B cell (primary cell): ENCODE measurements at places on chromosomes 5 and 9. TPM values are rescaled to one million over a fixed set of nuclear protein-coding genes. Genes with fewer than 3 reads are reported as not detected.
A peak's percentile ranks its signal among the peaks of the same experiment; 100 is the strongest.

Gene KCTD16
- 0.17 TPM in 1 of 2 replicates, not detected in the other for total RNA-seq

DNA sequence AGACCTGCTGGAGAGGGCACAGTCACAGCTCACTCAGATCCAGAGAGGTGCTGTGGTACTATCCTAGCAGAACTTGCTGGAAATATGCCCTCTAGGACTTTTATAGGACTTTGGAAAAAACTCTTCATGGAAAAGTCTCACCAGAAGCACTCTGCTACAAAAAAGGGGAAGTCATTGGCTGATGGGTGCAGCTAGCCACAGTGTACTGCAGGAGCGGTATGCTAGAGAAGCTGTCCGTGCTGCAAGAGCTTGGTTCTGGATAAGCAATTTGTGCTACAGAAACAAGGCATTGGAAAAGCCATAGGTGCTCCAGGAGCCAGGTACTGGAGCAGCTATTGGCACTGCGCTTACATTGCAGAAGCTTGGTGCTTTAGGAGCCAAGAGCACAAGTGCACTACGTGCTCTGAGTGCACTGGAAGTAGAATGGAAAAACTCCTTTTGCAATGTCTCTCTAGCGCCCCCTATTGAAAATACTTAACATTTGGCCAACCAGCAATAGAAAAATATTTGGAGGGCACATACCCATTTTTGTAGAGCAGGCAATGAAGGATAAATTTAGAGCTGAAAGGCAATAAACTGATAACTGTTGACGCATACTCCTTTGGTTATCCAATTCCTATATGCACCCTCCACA, 83.4 kb downstream of the MEGF10 start:
- H3K27me3 ChIP-seq: no peaks in the 10 kb centered on the region
- H3K27ac ChIP-seq: no peak overlapping the region
- H3K4me1 ChIP-seq: no peaks in the 10 kb centered on the region
- no peaks in the 10 kb centered on the region for H3K36me3 ChIP-seq
- no peak for DNase-seq

Gene IFNW1
- not detected in 2 replicates for total RNA-seq

Gene ELAVL2
- not detected in 2 replicates for total RNA-seq

DNA sequence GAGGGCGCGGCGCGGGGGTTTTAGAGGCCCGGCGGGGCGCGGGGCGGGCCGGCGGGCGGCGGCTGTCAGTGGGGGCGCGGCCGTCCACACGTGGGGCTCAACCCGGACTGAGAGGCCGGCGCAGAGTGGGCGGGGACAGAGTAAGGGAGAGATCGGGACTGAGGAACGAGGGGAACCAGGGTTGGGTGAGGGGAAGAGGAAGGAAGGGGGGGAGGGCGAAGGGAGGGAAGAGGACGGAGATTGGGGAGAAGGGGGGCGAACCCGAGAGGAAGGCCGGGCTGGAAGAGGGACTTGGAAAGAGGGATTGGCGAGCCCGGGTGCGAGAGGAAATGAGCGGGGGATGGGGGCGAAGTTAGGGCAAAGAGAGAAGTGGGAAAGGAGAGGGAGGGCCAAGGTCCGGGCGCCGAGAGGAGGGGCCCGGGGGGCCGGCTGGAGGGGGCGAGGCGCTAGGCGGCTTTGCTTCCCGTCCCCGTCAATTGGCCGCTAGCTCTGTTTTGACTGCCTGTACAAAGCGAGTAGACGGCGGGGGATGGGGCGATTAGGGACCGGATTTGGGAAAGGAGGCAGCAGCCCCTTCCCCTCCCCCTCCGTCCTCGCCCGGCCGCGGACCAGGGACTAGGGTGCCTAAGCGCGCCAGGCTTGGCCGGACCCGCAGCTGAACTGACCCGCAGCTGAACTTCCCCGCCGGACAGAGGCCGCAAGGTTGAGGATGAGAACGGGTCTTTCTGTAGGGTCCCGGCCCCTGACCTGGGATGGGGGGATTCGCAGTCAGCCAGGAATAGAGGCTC, 399 bp upstream of the FBN2 start:
- no peaks in the 10 kb centered on the region for H3K36me3 ChIP-seq
- peaks cover 3% of the 10 kb centered on the region for H3K4me1 ChIP-seq
- DNase-seq: peak; percentile 3

Gene P4HA2
- total RNA-seq: 0.22 and 0.25 TPM in 2 replicates

GRCh38 chr9:19493174-19493811, 84.5 kb downstream of the ACER2 start:
- H3K36me3 ChIP-seq: no peaks in the 10 kb centered on the region
- H3K4me3 ChIP-seq: no peak overlapping the region
- peak; percentile 53 for DNase-seq
- no peaks in the 10 kb centered on the region for H3K27me3 ChIP-seq
- H3K27ac ChIP-seq: no peak overlapping the region

DNA sequence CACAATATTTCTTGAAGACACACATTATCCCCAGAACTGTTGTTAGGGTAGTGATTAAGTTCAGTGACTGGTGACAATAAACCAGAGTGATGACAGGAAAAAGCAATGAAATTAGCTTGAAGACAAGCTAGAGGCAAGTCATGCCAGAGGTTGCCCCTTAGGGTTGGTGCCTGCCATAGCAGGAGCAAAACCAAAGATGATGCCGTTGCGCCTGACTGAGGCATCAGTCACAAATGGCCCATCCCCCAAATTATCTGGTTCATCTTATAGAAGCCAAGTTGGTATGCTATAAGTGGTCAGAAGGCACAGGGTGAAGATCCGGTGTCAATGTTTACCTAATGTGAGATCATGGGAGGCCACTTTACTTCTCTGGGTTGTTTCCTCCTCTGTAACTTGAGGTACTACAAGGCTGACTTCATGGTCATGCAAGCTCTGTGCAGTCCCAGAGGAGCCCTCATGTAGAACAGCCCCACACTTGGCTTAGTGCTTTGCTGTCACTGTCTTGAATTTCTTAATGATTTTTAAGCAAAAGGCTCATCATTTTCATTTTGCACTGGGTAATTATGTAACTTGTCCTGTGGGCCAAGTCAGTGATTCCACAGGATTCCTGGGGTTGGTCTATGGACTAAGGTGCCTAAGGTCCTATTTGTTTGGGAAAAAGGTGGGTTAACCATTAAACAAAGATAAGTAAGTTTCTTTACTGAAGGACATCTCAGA, 211.3 kb downstream of the MAN2A1 start:
- H3K27ac ChIP-seq: no peak overlapping the region
- no peaks in the 10 kb centered on the region for H3K4me1 ChIP-seq
- no peaks in the 10 kb centered on the region for H3K27me3 ChIP-seq
- H3K36me3 ChIP-seq: no peaks in the 10 kb centered on the region
- no peak overlapping the region for H3K4me3 ChIP-seq

DNA sequence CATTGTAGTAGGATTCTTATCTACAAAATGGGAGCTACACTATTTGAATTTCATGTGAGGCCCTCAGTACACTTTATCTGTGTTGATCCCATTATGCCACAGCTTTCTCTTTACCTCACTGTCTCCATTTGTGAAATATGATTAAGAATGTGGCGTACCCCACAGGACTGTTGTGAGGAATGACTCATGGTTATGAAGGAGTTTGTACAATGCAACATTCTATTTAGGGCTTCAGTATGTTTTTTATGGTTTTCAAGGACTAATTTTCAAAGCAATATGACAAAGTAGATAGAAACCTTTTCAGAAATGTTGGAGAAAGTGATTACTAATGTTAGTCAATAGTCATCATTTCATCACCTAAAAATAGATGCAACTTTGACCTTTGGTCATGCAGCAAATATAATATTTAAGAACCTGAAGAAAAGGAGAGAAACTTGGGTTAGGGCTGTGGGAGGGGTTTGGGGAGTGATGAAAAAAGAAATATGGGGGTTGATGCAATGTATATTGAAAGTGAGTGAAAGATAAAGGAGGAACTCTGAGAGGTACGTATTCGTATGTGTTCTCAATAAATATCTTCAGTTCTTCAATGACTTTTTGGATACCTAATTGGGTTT, 53.7 kb upstream of the PIP5K1B start:
- H3K4me1 ChIP-seq: peaks cover 22% of the 10 kb centered on the region
- no peaks in the 10 kb centered on the region for H3K27me3 ChIP-seq
- no peaks in the 10 kb centered on the region for H3K36me3 ChIP-seq
- H3K4me3 ChIP-seq: no peak overlapping the region
- no peak for DNase-seq
- no peak overlapping the region for H3K27ac ChIP-seq

GRCh38 chr5:99129768-99130501, 201.1 kb upstream of the CHD1 start:
- H3K4me3 ChIP-seq: no peak overlapping the region
- DNase-seq: no peak
- H3K36me3 ChIP-seq: no peaks in the 10 kb centered on the region
- no peak overlapping the region for H3K27ac ChIP-seq
- H3K4me1 ChIP-seq: no peaks in the 10 kb centered on the region

Gene ANKRD55
- total RNA-seq: not detected in 2 replicates

DNA sequence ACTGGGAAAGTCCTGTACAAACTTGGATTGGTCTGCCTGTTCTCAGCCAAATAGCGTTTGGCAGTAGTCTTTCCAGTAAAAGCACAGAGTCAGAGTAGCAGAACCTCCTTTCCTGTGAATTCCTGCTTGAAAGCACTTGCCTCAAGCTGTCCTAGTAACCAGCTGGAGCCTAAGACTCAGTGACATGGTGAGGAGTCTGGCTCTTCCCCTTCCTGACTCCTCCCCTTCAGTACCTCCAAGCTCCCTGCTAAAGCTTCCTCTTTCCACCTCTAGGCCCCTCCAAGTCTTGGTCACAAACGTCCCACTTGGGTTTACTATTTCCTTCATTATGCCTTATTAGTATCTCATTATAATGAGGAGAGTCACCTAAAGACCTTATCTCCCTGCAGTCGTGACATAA, 21.4 kb upstream of the FAM81B start:
- no peak overlapping the region for H3K4me3 ChIP-seq
- H3K27ac ChIP-seq: no peak overlapping the region
- H3K27me3 ChIP-seq: no peaks in the 10 kb centered on the region
- no peaks in the 10 kb centered on the region for H3K4me1 ChIP-seq
- no peak for DNase-seq

DNA sequence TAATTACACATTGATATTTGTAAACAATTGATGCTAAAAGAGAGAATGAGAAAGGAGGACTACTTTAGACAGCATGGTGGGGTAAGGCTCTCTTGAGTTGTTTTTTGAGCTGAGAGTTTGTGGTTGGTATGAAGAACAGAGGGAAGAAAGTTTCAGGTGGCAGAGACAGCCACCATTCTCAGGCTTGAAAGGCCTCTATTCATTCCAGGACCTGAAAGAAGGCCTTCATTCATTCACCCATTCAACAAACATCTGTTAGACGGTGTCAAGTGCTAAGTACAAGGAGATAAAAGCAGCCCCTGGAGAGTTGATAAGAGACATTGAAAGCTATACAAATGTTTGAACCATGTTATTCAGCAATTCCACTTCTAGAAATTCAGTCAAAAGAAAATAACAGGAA, 21.7 kb upstream of the ADAM19 start:
- H3K4me3 ChIP-seq: no peak overlapping the region
- DNase-seq: no peak
- peaks cover 95% of the 10 kb centered on the region for H3K4me1 ChIP-seq
- H3K36me3 ChIP-seq: no peaks in the 10 kb centered on the region

Gene SIT1
- 38.5 and 39.5 TPM in 2 replicates for total RNA-seq

Gene UBLCP1
- total RNA-seq: 25.1 and 25.5 TPM in 2 replicates

DNA sequence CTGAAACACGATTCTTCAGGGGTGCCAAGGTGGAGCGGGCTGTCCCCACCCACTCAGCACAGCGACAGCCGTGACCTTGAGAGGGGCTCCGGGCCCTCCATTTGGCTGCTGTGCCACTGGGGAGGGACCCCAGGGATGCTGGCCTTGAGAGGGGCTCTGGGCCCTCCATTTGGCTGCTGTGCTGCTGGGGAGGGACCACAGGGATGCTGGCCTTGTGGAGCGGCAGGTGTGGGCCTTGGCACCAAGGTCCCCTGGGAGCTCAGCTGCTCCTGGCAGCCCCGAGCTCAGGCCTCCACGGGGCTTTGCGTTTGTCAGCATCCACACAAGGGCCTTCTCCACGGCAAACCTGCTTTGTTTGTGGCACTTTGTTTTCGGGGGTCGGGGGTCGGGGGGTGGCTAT, 137.6 kb upstream of the LPCAT1 start:
- no peak overlapping the region for H3K4me3 ChIP-seq
- H3K4me1 ChIP-seq: peaks cover 6% of the 10 kb centered on the region
- H3K36me3 ChIP-seq: no peaks in the 10 kb centered on the region
- H3K27me3 ChIP-seq: no peaks in the 10 kb centered on the region
- H3K27ac ChIP-seq: no peak overlapping the region

Gene XPA
- 21.3 and 27.4 TPM in 2 replicates for total RNA-seq
